ENCODE measurements at places on chromosomes 7 and 10.
A peak's percentile ranks its signal among the peaks of the same experiment; 100 is the strongest.

DNA sequence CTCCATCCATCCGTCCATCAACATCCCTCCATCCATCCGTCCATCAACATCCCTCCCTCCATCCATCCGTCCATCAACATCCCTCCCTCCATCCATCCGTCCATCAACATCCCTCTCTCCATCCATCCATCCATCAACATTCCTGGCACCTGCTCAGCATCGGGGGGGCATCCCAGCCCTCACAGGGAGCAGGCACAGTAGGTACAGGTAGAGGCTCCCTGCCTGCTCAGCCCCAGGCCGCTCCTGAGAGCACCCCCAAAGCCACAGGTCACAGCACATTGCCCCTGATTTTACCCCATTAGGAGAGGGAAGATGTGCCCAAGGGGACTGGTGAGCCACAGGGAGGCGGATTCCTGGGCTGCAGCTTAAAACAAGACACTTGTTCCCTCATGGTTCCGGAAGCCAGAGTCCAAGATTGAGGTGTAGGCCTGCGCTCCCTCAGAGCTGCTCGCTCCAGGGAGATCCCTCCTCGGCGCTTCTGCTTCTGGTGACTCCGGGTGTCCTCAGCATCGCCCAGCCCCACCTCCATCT, 21.1 kb upstream of the CFAP46 start:
- DNase-seq: no peak

GRCh38 chr10:6163364-6164270, 39.1 kb upstream of the PFKFB3 start:
- DNase-seq: peak; percentile 89

DNA sequence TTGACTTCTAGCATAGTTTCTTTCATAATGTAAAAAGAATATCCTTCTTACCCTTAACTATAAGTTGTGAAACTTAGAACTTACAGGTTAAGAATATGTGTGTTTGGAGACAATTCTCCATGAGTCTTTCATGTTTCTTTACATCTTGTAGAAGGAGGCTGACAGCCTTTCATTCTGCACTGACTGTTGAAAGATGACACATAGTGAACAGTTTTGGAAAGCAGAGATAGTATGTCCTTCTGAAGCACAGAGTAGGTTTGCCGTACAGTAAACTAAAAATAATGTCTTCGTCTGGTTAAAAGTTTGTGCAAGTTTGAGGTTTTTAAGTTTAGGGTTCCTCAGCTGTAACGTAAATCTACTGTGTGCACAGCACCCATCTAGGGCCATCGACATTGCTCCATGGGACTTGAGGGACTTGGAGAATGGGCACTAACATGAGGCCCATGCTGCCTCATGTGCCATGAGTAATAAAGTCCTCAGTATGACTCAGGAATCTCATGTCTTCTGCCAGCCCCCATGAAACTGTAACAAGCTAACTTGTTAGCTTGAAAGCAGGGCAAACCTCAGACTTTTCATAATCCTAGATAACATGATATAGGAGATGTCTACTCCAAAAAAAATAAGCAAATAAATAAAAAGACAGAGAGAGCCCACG, 24.5 kb upstream of the ELAPOR2 start:
- no peak for DNase-seq

GRCh38 chr7:29243910-29244655, 49.5 kb downstream of the CHN2 start:
- DNase-seq: no peak

GRCh38 chr10:60139290-60139689, 232.9 kb upstream of the CCDC6 start:
- DNase-seq: no peak

DNA sequence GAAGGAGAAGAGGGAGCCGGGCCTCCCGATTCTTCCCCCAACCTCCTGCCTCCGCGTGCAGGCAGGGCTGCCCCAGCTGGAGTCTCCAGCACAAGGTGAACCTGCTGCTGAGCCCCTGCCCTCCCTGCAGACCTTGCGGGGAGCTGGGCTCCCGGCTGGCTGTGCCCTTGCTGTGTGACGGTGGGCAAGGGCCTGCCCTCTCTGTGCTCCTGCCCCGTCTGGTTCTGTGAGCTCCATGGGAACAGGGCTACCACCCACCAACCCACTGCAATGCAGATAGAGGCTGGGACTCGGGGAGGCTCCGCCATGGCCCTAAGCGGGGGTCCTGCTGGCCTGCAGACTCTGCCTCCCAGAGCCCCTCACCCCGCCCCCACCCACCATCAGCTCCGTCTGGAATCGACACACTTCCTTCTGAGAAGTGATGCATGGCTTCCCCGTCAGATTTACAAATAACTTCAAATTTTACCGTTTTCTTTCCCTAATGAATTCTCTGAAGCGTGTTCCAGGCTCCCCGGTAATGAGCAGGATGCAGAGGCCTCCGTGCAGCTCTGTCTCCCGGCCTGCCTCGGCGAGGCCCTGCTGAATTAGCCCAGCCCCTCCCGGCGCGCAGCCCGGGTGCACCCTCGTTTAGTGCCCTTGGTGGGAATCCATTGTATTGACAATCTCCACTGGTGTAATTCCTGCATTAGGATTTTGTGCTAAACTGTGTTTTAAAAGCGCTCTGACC, 111.0 kb downstream of the MICALL2 start:
- DNase-seq: no peak

- no peak for DNase-seq
Measured at GRCh38 chr10:31095677-31096560, 64.3 kb upstream of the ZNF438 start.

- DNase-seq: no peak
Measured at GRCh38 chr7:69696686-69697685, 98.7 kb downstream of the AUTS2 start.

DNA sequence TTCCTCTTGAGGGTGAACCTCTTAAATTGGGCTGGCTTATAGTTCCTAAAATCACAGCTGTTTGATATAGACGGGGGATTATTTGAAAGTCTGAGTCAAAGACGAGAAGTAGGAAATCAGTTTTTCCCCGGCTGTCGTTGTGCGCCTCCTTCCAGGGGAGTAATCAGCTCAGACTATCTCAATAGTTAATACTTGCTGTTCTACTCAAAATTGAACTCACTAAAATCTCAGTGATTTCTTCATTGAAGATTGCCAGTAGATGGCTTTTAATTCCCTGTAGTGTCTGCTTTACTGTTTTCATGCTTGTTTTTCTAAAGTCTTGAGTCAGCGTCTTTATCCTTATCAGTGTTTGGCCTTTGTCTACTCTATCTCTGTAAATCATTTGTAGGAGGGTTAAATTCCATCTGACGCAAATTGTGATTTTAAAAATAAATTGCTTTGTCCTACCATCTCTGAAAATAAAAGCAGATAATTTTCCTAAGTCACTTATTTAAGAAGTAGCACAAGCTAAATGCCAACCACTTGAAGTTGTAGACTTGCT, 47.3 kb downstream of the CNNM2 start:
- DNase-seq: no peak

DNA sequence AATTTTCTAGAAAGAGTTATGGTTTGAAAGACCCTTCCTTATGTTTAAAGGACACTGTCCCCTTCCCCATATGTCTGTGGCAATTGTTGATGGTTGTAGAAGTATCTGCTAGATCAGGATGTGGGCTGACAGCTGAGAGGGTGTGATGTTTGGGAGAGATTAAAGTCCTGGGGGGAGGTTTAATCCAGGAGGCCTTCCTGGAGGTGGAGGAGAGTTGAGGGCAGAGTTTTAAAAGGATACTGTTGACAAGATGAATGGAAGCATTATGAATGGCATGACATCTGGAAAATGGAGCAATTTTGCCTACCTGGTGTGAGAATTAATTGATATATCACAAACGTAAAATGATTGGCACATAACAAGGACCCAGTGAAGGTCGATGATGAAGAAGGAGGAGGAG, 32.9 kb upstream of the SMC3 start:
- DNase-seq: no peak

GRCh38 chr7:16200591-16200990, 220.7 kb downstream of the CRPPA start:
- DNase-seq: no peak

- no peak for DNase-seq
Measured at GRCh38 chr10:98636921-98637329, 190.2 kb upstream of the HPS1 start.

DNA sequence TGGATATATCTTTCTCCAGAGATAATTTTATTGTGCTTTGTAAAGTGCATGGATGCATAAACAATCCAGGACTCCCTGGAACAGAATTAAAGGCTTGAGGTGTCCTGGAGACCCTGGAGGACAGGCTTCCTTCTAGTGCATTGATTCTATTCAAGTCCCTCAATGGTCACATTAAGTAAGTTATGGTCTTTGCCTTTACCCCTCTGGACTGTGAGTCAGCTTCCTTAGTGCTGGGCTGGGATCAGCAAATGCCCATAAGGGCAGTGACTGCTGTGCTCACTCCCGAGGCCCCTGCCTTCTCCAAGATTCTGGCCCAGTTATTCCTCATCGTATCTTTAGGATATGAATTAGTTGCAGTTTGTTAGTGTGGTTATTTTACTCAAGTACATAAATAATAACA, 178.7 kb upstream of the PRSS58 start:
- DNase-seq: no peak

DNA sequence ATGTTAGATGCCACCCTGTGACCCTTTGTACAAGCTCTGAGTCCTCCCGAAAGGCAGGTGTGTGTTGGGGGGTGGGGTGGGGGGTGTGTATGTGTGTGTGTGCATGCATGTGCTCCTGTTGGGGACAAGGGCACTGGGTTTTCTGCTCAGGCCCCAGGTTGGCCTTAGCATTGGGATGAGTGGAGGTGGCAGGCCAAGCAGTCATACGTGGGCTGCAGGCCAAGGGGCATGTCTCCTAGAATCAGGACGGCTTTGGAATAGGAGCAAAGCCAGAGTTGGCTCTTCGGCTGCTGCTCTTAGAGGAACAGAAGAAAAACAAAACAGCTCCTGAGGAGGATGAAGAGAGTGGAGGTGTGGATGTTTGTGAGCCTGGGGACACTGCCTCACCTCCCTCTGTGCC, 26.0 kb downstream of the HSPA12A start:
- no peak for DNase-seq

GRCh38 chr7:105307163-105307672, 81.5 kb downstream of the SRPK2 start:
- DNase-seq: no peak

GRCh38 chr7:149409895-149410294, 51.0 kb downstream of the ZNF777 start:
- no peak for DNase-seq

- DNase-seq: no peak
Measured at GRCh38 chr7:26789481-26790184, 74.8 kb downstream of the SKAP2 start.

DNA sequence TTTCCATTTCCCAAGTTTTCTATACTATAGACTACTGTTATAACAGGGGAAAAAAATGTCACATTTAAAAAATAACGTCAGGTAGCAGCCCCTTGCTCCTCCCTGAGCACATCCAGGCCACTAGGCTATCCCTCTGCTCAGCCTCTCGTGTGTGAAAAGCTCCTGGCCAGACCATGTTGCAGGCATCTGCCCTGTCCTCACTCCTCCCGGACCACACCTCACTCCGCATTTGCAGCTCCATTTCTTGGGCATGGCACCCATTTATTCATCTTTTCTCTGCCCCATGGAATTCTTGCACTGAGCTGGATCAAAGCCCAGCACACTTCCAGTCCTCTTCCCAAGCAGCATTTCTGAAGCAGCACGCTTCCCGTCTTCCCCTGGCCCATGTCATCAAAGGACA, 1.4 kb upstream of the GDF2 start:
- no peak for DNase-seq

- no peak for DNase-seq
Measured at GRCh38 chr7:104185346-104185745, 22.5 kb downstream of the ORC5 start.

- no peak for DNase-seq
Measured at GRCh38 chr7:5689118-5689517, 92.3 kb downstream of the RNF216 start.

GRCh38 chr10:102401735-102402511, 6.4 kb downstream of the NFKB2 start:
- DNase-seq: no peak

GRCh38 chr7:103065667-103066066, 8.9 kb downstream of the FBXL13 start:
- DNase-seq: peak; percentile 31

DNA sequence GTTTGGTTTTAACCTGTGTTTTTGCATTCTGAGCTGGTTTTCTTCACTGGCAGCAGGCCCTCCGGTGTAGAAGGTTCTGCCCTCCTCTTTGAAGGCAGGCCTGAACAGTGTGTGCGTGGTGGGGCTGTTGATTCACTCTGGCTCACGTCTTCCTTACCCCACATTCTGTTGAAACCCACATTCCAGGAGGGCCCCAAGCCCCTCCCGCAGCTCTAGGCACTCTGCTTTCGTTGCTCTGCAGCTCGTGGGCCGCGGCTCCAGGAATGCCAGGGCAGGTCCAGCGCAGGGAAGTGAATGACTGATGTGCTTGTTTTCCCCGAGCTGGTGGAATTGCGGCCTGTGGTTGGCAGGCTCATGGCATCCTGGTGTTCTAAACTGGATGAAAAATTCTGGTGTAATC, 49.0 kb downstream of the HTRA1 start:
- DNase-seq: no peak

Measured in activated T-cell treated with anti-CD3 and anti-CD28 coated beads for 1 hour (primary cell).